GM04503 (cell line): ENCODE measurements at places on chromosomes 1 and 21.

DNA sequence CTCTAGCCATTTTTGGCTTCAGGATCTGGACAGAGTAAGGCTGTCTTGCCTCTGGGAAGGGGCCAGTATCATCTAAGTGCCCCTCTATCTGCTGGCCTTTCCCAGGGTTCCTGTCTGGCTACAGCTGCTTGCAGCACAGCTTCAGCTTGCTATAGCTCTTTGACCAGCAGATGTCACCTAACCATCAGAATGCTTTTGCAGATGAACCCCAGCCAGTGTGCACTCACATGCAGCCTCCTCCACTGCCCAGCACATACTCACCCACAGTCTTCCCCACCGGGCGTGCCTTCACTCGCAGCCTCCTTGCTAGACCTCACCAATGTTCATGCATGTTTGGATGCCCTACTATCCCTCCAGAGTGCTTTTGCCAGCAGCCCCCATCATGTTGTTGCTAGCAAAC, 769.0 kb downstream of the BRINP3 start:
- DNase-seq = no peak

- peak; percentile 45 for DNase-seq
Observed at GRCh38 chr1:198156111-198156744, 570 bp upstream of the NEK7 start.

GRCh38 chr1:43267291-43267805, 2.4 kb upstream of the TMEM125 start:
- DNase-seq = peak; percentile 57

- no peak for DNase-seq
Observed at GRCh38 chr1:183023601-183024316, 539 bp downstream of the LAMC1 start.

DNA sequence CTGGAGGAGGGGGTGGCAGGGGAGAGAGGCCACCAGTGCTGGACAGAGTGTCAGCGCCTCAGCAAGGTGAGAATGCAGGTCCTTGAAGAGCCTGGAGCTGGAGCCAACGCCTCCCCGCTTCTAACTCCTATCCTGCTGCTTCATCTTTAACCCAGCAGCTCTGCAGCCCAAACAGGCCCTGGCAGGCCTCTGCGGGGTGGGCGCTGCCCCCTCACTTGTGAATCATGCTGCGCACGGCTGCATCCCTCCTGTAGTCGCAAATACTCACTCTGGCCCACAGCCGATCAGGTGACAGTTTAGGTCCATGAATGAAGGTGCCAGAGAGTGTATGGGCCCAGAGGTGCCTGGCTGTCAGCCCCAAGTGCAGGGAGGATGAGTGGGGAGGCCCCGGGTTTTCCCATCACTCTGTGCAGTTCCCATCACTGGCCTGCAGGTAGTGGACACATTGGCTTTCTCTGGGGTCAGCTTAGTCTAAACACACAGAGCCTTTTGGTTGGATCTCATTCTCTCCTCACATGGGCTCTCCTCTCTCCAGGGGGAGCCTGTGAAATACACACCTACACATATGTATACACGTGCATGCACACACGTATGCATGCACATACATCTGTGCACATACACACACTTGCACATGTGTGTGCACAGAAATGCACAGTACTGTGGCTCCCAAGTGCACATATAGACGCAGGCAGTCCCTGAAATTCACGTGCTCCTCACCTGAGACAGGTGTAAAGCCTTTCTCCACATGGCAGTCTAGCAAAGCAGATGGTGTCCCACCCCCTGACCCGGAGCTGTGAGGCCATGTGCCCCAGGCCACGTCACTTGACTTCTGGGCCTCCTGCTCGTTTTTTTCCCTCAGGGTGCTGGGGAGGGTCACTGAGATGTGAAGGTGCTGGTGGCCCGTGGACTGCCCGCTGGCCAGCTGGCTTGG, 52.0 kb downstream of the TRIM11 start:
- DNase-seq = no peak

- DNase-seq = no peak
Observed at GRCh38 chr1:25971811-25972180, 26.1 kb downstream of the PAFAH2 start.
